Effector memory CD8-positive, alpha-beta T cell (primary cell): ENCODE measurements at places on chromosomes 2 and 18.

DNA sequence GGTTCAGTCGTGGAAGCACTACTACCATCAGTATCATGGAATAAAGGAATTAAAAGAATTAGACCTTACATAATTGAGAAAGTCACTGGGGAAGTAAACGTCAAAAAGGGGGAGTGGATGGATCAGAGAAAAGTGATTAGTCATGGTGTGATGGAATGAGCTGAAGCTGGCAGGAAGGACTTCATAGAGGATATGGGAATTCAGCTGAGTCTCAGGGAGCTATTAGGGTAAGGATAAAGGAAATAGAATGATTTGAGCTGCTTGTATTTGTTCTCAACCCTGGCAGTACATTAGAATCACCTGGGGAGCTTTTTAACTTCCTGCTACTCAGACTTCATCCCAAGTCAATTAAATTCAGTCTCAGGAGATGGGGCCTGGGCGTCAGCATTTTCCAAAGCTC, 53.4 kb upstream of the SETBP1 start:
- DNase-seq: no peak

DNA sequence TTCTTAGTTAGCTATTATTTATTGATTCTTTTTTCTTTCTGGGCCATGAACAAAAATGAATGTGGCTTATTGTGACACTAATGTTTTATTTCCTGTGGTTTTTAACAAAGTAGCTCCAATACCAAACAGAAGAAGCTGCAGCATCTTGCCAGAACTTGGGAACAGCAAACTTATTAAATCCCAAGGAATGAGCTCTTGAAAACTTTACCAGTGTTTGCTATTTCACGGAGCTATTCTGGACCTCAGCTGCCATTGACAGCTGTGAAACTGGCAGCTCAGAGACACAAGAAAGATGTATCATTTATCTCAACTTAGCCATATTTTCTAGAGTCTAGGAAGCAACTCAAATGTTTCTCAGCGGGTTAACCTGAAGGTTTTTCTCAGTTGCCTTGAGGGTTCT, 91.0 kb upstream of the NEUROD1 start:
- DNase-seq: no peak

GRCh38 chr2:105176429-105176828, 65.1 kb upstream of the GPR45 start:
- no peak for DNase-seq

DNA sequence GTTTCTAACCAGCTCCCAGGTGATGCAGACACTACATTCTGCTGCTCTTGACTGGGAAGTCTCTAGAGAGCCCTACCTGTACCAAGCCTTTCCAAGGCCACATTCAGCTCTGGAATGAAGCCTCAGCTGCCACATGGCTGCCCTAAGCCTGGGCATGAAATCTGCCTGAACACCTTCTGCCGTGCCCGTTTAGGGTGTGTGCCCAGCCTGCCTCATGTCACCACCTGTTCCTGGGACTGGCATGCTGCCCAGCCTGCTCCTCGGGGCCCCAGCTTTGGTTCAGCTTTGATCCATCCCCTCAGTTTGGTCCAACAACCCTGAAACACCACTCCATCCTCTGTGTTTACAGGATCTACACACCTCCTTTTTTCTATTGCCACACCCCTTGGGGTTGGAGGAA, 210.9 kb downstream of the L3MBTL4 start:
- no peak for DNase-seq

DNA sequence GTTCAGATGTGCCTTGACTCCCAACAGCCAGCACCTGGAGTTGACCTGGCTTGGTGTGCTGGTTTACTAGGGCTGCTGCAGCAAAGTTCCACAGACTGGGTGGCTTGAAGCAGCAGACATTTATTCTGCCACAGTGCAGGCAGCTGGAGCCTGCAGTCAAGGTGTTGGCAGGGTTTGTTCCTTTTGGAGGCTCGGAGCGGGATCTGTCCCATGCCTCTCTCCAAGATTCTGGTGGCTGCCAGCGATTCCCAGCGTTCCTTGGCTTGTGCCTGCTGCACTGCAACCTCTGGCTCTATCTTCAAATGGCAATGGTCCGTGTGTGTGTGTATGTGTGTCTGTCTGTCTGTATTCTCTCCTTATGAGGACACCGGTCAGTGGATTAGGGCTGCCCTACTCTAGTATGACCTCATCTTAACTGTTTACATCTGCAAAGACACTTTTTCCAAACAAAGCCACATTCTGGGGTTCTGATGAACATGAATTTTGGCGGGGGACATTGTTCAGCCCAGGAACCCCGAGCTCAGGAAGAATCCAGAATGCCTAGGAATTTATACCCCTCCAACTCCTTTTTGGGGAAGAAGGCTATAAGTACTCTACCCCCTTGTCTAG, 44.7 kb upstream of the TMEM131 start:
- no peak for DNase-seq

- DNase-seq: no peak
Measured at GRCh38 chr2:62142054-62142453, 53.9 kb upstream of the B3GNT2 start.

DNA sequence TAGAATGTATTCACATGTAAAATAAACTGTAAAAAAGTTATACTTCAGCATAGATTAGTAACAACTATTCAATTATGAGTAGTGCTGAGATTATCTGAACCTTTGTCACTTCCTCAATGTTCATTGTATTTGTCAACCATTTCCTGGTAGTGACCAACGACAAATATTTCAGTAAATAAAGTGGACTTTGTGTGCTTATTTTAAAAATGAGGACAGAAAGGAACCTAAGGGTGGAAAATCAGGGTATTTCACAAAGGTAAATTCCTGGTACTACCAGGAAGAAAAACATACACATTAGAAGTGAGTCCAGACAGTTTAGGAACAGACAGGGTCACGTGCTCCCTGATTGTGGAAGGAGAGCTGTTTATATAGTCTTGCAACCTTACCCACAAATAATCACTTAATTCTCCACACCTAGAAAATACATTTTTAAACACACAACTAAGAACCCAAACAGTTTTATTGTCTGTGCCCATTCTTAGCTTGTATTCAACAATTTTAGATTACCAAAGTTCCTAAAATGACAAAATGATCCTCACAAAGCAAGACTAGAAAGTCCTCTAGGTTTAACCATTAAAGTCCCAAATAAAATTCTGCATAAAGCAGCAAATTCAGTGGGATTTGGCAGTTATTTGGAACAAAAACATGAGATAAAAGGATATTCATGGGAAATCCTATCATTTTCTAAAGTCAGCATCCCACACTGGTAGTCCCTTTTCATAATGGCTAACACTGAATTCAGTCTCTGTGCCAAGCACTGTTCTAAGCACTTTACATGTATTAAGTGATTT, 28.2 kb downstream of the PELI1 start:
- DNase-seq: no peak

GRCh38 chr18:58529714-58530354, 99.1 kb downstream of the ALPK2 start:
- DNase-seq: peak; percentile 61

GRCh38 chr2:85826990-85827878, 61.6 kb downstream of the ST3GAL5 start:
- DNase-seq: peak; percentile 88

GRCh38 chr2:57842531-57842930, 204.1 kb upstream of the VRK2 start:
- DNase-seq: no peak

DNA sequence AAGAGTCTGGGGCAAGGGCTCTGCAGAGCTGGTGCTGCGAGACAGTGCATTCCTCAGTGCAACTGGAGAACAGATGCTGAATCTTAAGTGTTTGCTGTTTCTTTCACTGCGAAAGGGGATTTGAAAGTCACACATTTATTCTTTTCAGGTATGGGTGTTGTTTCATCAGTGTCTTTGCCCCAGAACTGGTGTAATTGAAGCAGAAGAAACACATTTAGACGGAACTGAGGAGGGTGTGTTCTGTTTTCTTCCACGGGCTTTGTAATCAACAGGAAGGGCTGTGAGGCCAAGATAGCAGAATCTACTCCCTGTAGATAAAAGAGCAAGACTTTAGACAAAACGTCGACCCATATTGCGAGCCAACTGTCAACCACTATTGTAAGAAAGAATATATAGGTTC, 151.9 kb downstream of the EPHA4 start:
- DNase-seq: no peak

- DNase-seq: peak; percentile 68
Measured at GRCh38 chr18:22391407-22392345, 26.0 kb downstream of the CTAGE1 start.

DNA sequence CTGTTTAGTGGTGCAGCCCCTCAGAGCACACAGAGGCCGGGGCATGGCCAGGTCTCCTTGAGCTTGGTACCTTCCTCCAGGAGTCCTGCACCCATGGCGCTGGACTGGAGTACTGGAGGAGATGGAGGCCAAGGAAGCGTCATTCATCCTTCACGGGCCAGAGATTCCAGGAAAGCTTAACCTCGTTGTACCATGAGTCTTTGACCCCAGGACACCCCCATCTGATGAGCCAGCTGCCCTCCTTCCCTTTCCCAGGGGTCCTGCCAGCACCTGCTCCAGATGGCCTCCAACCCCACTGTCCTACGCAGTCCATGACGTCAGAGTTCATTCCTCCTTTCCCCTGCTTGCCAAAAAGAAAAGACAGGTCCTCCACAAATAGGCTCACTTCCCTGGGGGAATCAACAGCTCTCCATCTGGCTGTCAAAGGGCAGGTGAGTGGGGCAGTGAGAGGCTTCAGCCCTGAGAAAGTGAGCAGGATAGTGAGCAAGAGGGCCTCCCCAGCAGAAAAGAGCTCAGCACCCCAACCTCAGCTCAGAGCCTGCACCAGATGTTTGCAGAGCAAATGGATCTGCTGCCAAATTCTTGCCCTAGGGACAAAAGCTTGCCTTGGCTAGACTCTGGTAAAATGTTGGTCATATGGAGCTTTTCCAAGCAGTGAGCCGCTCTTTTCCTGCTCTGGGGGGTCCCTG, 4.5 kb upstream of the NPPC start:
- DNase-seq: no peak

DNA sequence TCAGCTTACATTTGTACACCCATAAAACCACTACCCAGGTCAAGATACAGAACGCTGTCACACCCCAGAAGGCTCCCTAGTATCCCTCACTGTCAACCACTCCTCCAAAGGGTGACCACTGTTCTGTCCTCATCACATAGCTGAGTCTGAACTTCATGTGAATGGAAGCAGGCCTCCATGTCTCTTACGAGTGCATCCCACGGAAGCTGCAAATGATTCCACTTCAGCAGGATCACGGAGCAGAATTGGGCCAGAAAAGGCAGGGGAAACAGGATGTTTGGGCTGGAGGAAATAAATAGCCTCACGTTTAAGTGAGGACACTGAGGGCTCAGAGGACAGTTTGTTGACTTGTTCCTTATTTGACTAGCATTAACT, 38.4 kb downstream of the LBH start:
- DNase-seq: no peak

DNA sequence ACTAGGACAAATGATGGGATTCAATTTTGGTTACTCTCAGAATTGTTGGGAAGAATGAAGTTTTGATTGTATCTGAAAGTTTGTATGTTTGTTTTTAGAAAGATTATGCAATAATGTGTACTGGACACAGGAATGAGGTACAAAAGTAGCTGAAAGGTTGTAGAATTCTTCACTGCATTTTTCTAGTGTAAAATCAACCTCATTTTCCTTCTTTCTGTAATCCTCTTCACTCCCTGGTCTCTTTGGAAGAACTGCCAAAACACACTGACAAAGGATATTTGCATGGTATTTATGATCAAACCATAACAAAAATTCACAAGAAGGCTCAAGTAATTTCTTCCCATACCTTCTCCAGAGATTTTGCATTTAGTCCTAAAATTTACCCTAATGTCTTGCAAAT, 110.7 kb downstream of the ZEB2 start:
- no peak for DNase-seq
